ENCODE measurements at places on chromosomes 7 and 10.

GRCh38 chr10:124626759-124627380, 117.3 kb downstream of the FAM53B start:
- peak; percentile 25 for DNase-seq

DNA sequence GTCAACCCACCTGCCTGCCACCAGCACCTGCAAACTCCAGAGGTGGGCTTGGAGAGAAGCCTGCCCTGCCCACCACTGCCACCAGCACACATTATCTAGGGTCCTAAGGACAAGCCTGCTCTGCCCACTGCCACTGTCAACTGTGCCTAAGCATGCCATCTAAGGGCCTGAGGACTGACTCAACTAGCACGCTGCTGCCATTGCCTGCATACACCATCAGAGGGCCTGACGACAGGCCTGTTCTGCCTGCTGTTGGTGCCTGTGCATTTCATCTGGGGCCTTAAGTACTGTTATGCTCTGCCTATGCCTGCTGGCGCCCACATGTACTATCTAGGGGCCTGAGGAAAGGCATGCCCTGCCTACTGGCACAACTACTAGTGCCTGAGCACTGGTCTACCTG, 27.0 kb upstream of the LRRD1 start:
- DNase-seq: no peak

DNA sequence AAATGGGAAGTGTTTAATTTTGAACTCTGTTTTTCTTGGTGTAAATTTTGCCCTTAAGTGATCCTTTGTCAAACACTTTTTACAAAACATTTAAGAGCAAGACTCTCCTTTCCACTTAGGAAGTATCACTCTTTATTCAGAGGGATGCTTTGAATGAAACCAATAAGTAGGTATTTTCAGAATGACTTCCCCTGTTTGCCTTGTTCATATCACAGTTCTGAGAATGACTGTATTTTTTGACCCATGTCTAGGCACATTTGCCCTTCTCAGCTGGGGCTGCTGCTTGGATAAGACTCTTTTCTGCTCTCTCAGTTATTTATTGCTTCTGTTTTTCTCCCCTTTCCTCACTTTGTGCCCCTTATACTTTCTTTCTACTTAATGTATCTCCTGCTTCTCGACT, 98.2 kb downstream of the CCNY start:
- no peak for DNase-seq

DNA sequence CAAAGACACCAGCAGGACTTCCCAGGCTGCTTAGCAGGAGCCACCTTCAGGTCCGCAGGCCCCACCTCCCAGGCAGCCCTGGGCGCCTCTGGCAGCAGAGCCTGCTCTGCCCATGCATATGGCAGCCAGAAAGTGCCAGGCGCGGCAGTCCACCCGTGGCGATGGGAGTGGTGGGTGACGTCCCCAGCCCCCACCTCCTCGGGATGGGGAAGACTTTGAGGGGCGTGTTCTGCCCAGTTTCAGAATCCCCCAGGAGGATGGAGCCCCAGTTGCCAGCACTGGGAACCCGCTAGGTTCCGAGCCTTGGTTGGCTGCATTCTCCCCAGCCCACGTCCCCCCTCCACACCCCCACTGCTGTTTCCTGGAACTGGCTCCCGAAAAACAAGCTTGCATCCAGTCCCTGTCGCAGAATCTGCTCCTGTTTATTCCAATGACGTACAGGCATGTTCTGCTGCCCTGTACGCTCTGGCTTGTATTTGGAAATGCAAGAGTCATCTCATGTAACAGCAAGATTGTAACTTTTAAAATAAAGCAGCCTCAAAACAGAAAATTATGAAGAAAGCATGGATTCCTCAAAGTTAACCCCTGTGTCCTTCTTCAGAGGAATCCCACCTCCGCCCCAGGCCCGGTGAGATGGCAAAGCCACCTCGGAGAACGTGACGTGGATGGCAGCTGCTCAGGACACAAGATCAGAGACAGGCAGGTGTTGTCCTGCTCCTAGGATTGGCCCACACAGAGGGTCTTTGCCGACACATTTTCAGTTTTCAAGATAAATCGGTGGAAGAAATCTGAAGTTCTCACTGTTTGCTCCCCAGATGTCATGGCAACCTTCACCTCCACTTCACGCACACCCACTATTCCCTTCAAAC, 87.8 kb upstream of the PPP2R2D start:
- no peak for DNase-seq

- no peak for DNase-seq
Observed at GRCh38 chr7:20220293-20220761, 3.1 kb upstream of the MACC1 start.

GRCh38 chr10:59892697-59893096, 13.7 kb downstream of the CCDC6 start:
- DNase-seq: no peak

DNA sequence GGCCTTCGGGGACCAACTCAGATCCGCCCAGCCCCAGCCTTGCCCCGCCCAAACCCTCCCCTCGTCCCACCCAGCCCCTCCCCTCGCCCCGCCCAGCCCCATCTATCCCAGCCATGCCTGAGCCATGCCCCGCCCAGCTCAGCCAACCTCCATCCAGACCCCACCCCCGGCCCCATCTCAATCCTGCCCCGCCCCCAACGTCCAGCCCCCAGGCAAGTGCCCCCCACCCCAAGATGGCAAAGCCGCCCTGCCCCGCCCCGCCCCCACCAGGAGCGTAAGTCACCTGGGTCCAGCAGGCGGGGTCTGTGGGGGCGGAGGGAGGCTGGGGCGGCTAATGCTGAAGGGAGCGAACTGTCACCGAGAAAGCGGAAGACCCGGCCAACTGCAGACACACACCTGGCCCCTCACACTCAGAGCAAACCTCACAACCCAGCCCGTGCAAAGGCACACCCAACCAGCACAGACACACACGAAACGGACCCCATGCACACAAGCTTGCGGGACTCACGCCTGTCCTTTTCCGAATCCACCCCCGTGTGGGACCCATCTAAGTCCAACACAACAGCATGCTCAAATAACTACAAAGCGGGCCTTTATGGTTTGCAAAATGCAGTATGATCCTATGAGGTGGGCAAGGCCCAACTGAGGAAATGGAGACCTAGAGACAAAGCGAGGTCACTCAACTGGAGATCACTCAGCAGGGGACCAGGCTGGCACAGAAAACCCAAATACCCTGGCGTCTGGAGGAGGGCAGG, 11.5 kb upstream of the OGA start:
- DNase-seq: peak; percentile 54

- DNase-seq: peak; percentile 73
Observed at GRCh38 chr10:110221721-110222261, 14.4 kb downstream of the MXI1 start.

GRCh38 chr10:69458430-69459100, 7.3 kb downstream of the TSPAN15 start:
- DNase-seq: no peak

- DNase-seq: no peak
Observed at GRCh38 chr7:136533732-136534131, 334.7 kb upstream of the CHRM2 start.

DNA sequence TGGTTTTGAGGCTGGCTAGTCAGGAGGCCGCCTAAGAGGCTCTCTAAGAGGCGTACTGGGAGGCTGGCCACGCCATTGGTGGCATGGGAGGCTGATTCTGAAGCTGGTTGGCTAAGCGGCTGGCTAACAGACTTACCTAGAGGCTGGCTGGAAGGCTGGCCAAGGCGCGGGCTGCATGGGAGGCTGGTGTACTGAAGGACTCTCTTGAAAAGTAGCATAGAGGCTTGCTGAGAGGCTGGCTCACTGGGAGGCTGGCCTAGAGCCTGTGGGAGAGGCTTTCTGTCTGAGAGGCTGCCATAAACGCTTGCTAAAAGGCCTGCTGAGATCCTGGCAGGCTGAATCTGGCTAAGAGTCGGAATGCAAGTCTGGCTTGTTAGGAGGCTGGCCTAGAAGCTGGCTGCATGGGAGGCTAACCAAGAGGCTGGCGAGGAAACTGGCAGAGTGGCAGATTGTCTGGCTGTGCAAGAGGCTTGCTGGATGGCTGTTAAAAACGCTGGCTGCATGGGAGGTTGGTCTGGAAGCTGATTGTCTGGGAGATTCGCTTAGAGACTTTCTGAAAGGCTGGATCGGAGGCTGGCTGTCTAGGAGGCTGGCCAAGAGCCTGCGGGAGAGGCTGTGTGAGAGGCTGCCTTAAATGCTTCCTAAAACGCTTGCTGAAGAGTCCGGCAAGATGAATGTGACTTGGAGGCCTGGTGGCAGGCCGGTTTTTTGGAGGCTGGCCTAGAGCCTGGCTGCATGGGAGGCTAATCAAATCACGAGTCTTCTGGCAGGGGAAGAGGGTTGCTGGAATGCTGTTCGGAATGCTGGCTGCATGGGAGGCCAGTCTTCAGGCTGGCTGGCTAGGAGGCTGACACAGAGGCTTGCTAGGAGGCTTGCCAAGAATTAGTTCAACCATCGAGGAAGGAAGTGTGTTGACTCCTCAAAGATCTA, 134.2 kb downstream of the OR13A1 start:
- no peak for DNase-seq

GRCh38 chr10:27865221-27865635, 119.6 kb upstream of the MKX start:
- no peak for DNase-seq

DNA sequence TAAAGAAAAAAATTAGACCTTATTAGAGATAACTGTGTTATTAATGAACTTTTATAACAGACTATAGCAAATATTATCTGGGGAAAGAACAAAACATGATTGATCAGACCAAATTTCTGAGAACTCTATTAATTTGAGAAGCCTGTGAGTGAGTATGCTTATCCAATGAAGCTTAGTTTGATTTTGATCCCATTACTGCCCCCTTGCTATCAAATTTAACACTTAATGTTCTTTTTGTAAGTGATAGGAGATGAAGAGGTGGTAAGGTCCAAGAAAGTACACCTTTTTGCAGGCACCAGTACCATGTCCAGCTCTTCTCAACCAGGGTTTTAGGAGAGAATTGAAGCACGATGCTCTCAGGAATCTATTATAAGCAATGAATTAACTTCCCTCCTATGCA, 49.9 kb downstream of the ZNF365 start:
- DNase-seq: no peak

- no peak for DNase-seq
Observed at GRCh38 chr7:80107278-80107677, 27.4 kb upstream of the GNAI1 start.

- no peak for DNase-seq
Observed at GRCh38 chr10:5960070-5960972, 17.0 kb downstream of the IL15RA start.

GRCh38 chr10:86871563-86872183, 85.7 kb downstream of the MMRN2 start:
- DNase-seq: no peak

DNA sequence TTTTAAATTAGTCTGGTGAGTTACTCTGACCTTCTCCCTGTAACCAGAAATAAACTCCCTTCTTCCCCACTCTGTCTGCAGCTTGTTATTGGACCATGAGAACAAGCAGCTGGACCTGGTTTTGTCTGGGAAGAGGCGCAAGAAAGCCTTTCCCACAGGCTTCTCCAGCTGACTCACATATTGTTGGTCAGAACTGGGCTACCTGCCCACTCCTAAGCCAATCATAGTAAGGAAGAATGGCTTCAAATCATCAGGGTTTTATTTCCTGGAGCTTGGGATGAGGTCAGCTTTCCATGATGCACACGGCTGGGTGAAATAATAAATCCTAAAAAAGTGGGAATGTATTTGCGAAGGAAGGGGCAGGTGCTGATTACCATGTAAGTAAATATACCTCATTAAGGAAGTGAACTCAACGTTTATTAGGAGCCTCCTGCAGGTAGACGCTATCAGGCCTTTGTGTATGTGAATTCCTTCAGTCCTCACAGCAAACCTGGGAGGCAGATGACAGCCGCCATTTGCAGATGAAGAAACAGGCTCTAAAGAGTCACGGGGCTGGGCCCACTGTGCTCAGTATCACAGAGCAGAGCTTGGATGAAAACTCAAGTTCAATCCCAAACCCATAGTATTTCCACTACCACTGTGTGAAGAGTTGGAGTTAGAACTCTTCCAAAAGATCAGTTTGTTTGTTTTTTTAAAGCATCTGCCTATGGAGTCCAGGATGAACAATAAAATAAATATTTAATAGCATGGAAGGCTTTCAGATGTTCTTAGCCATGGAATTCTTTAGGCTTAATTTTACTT, 32.8 kb downstream of the IL15RA start:
- DNase-seq: no peak

DNA sequence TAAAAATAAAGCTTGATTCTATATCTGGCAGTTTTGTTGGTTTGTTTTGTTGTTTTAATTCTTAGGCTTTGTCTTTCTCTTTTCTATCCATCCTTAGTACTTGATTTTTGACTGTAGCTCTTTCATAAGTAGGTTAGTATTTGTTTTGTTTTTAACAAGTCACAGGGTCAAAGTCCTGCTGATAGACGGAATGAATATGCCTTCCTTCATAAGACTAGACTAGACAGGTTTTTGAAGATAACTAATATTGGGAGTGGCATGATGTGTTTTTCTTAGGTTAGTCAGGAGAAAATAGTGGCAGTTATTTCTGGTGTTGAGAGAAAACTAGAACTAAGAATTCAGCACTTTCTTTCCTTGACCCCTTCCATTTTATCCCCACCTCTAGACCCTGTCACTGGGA, 50.4 kb downstream of the CASD1 start:
- no peak for DNase-seq

DNA sequence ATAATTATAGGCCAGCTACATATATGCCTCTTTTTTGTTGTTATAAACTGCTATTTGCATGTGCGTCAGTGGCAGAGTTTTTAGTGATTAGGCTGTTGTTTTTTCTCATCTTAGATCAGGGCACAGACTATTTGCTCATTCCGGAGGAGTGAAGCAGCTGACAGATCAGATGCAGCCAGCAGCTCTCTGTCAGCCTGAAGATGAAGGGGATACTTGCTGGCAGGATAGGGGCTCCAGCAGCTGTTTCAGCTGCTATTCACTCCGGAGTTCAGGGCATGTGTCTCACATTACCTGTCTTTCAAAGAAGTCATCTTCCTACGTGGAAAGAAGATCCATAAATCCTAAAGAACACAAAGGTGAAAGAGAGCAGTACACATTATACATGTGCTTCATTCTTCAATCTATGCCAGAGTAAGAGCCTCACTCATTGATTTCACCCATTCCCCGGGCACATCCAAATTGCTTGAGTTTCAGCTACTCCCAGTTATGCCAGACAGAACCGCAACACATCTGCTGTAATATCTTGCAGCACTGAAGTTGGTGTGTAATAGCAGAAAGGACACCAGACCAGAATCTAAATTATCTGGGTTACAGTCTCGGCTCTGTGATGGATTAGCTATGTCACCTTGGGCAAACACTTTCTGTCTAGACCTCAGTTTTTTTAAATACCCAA, 182.8 kb upstream of the CHRM2 start:
- DNase-seq: no peak

DNA sequence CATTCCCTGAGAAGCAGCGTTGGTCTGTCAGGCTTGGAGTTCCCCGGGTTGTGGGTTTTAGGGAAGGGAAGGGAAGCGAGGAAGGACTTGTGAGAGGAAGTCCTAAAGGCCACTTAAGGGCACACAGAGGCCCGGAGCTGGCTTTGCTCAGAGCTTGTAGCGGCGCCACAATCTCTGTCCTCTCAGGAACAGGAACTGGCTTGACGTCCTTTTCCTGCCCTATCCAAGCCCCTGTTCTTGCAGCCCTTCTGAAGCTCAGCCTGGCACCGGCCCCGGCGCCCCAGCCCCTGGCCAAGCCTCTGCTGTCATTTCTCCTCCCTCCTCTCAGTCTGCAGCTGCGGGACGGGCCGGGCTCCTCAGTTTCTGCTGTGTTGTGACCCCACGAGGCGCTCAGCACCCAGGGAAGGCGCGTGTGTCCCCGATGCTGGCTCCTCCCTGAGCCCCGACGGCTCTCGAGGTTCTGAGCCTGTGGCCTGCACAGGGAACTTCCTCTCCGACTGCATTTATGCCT, at the start of gene GIMAP8:
Gene GIMAP8, plus strand, starts transcription at position 140 of the 511 bp plus-strand sequence. CDS start 16,069 bp downstream, outside the sequence.
- DNase-seq: no peak

Measured in stimulated activated CD4-positive, alpha-beta T cell treated with anti-CD3 and anti-CD28 coated beads, Interleukin-12 subunit alpha, Interleukin-12 subunit beta, amount 100 ng/mL, for 48 hours (primary cell).